SIG-M5 (cell line): ENCODE measurements at places on chromosomes 1 and 21.
A peak's percentile ranks its signal among the peaks of the same experiment; 100 is the strongest.

DNA sequence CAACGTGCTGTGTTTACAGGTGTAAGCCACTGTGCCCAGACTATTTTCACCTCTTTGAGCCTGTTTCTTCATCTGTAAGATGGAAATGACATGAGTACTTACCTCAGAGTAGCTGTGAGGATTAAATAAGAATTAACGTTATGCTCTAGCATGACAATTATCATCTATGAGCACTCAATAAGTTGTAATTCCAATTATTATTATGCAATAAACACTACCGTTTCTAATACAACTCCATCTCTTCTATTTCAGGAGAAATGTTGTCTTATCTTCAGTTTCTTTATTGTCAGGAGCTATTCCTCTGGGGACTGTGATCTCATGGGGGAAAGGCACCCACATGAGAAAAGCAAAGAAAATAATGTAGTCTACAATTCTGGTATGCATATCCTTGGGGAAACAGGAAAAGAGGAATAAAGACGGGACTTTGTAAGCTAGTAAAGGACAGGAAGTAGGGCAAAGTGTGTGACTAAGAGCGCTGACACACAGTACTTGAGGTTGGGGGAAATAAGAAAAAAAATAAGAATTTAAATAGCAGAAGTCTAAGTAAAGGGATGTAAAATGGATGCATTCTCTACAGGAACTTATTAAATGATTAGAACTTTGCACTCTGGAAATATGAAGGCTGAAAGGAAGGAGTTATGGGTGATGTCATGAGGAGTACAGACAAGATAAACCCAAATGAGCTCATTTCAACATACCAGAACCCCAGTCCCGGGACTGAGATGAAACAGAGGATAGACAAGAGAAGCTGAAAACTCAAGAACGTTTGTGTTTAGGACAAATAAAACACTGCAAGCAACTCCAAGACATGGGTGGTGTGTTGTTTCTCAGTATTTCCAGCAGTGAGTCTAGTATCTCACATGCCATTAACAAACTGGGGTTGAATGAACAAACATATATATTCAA, 9.8 kb downstream of the PHC2 start:
- no peak for DNase-seq

- DNase-seq: no peak
Observed at GRCh38 chr21:32147041-32147440, 131.8 kb downstream of the MIS18A start.

DNA sequence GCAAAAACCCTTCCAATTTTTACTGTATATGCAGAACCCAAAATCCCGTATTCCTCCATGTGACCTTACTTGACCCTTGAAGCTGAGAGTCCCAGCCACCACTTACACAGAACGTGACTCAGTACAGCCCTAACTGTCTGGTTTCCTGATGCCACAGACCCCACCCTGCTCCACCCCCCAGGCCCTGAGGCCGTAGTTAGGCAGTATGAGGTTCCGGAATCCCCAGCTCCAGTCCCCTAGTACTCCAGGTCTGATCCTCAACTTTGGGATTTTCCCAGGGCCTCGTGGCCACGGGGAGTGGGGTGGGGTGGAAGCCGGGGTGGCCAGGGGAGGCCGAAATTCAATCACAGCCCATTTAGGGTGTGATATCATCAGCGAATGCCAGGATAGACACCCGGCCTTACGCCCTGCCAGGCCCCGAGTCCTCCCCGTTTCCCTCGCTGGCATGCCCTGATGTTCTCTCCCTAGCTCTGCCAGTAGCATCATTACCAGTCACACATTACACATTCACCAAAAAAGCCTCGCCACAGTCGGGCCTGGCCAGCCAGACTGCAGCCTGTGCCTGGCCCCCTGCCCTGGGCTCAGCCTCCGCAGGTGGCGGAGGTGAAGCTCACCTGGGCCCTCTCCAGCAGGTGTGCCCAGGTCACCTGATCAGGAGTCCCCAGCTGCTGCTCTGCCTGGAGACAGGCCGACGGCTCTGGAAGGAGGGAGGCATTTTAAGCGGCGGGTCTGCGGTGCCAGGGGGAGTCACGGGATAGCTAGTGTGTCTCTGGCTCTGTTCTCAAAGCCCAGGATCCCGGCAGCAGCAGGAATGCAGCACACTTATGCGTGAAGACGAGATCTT, 70.8 kb downstream of the SCCPDH start:
- no peak for DNase-seq

DNA sequence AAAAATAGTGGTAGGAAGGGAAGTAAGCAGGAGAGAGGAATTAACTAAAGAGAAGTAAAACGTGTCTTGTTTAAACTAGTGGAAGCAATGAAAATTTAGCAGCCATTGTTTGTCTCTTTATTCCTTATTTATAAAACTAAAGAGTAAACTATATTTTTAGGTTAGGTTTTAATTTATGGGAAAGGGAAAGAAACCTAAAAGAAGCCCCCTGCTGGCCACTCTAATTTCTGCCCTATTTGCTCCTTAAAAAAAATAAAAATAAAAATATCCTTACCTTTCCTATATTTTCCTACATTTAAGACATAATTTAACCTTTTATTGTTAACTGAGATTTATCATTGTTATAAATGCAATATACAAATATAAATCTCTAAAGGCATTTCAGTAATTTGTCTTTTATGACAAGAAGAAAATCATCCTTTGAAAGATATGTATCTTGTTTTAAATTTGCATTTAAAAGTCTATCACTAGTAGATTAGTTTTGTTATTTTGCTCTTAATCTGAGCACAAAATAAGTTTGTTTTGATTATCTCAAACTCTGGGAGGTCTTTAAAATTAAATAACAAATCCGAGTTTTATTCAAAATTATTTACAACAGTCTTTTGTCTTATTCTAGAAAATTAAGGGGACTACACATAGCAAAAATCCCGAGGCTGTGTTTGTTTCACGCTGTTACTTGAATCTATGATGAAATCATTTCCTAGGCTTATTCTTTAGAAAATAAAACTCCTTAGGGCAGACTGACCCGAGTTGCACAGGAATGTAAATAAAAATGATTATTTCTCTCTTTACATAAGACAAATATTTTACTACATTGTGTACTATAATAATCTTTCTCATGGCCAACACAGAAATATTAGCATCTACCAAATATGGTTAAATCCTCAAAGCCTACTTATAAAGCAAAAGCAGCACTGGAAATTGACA, 201.7 kb downstream of the NRIP1 start:
- no peak for DNase-seq

GRCh38 chr1:108692724-108693655, 880 bp downstream of the PRPF38B start:
- no peak for DNase-seq

- DNase-seq: no peak
Observed at GRCh38 chr1:87213135-87213515, 115.6 kb upstream of the LMO4 start.

DNA sequence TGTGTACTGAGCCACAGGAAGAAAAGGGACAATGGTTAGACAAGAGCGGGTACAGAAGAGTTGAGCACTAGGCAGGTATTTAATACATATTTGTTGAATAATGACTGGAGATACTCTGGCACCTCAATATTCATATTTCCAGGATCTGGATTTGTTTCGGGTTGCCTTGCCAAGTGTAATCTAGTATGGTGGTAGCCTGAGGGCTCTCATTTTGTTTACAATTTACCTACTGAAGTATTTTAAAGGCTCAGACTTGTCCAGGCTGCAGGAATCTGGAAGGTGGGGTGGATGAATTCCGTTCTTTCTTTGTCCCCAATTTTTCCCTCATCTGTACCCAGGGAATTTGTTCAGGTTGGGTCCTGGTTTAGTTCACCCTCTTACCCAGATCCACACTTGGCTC, 95.0 kb downstream of the CACHD1 start:
- no peak for DNase-seq

DNA sequence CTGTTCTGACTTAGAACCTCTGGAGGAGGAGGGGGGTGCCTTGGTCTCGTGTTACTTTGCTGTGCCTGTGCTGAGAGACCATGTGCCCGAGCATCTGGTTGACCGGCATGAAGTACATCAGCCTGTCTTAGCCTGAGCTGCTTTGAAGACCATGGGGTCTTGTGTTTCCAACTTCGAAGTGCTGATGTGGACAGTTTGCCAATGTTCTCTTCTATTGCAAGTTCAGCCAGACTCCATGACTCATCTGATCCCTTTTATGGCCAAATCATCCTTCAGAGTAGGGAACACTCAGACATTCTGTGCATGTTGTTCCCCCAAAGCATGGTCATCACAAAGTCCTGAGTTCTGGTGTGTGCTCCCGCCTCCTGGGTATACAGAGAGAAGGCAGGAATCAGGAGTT, 6.0 kb upstream of the PLA2G2C start:
- no peak for DNase-seq

DNA sequence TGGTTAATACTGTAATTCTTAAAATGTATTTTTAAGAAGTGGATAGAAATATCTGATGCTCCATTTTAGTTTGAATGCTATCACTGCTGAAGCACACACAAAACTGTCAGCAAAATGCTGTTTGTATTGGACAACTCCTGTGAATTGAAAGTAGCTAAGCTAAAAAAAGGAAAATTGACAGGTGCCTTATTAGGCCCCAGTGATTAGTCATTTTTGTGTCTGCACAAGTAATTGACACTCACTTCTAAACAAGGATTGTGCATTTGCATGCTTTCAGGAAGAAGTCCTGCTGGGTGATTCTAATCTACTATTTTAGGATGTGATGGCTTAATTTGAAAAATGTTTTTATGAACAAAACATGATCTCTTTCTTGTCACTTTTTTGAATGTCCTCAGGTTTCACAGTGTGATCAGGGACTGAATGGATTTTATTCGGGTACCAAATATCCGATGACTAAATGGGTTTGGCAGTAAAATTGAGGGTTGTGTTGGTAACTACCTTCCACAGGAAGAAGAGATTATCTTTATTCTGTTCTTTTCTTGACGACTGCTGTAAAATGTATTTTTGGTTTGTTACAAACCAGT, 13.0 kb upstream of the MAP3K7CL start:
- DNase-seq: no peak

DNA sequence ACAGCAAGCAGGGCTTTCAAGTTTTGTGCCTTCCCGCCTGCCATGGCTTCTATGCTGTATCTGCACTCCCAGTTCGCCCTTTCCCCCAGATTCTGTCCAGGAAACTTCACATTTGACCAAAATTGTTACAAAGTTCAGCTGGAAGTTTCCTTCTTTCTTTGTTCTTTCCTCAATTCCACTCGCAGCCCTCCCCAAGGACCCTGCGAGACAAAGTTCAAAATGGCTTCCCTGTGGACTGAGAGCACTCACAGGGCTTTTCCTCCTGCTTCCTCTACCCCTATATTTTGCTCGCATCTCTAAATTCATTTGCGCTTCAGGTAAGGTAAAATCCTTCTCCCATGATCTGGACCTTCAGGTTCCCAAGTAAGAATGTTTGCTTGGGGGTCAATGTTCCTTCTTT, 1348.4 kb upstream of the B3GALT2 start:
- no peak for DNase-seq

DNA sequence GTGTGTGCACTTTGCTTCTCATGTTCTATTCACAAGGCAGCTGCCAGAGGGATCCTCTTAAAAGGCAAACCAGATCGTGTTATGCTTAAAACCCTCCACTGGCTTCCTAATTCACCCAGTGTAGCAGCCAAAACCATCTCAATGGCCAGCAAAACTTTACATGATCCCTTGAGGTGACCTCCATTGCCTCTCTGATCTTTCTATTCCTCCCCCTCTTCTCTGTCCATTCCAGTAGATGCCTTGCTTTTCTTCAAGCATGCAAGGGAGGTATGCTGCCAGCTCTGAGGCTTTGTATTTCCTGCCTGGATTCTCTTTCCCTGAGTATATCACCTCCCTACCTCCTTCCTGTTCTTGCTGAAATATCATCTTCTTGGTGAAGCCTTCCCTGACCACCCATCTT, 93.2 kb upstream of the KCNK2 start:
- DNase-seq: no peak

DNA sequence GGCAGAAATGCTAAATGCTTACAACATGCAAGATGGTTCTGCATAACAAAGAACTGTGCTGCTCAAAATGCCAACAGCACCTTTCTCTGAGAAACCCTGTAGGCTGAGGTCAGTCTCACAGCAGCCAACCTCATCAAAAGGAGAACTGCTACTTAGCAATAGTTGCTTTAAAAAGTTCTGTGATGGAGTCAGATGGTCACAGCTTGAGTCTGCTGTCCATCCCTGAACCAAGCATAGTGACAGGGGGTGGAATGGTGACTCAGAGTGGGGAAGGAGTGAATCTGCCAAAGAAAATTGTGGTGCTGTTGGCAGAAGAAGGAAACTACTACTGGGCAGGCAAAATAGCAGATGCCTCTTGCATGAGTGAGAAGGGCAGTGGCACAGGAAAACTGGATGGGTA, 106.0 kb upstream of the FAM78B start:
- DNase-seq: no peak

DNA sequence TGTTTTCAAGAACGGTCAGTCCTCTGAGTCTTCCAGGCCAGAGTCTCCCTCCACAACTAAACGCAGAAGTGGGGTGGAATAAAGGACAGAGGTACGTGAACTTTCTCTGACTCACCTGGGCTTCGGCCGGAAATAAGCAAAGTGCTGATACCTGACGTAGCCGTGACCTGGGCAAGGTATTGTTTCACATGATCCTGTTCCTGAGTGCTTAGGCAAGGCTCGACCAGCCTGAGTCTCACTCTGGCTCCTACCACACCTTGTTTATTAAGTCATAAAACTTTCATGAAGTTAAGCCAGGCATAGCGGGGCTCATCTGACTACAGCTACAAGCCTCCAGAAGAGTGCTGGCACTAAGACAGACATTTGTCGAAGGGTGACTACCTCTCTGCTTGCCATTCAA, 327.5 kb downstream of the SETD4 start:
- DNase-seq: no peak

GRCh38 chr1:109516872-109517271, 7.3 kb upstream of the AMIGO1 start:
- DNase-seq: no peak

GRCh38 chr1:175845338-175845737, 101.9 kb upstream of the TNR start:
- DNase-seq: no peak

GRCh38 chr1:43982808-43983207, 3.8 kb downstream of the B4GALT2 start:
- no peak for DNase-seq

GRCh38 chr21:44927587-44928461, 7.1 kb upstream of the ITGB2 start:
- peak; percentile 48 for DNase-seq

- DNase-seq: no peak
Observed at GRCh38 chr1:228463009-228463558, 24.1 kb upstream of the RNF187 start.
